Activated CD4-positive, alpha-beta memory T cell treated with anti-CD3 and anti-CD28 coated beads, Interleukin-2, amount 10 ng/mL, durations not matched to agents 7 days and 5 days (primary cell): ENCODE measurements at places on chromosomes 2 and 18. TPM values are rescaled to one million over a fixed set of nuclear protein-coding genes. Genes with fewer than 3 reads are reported as not detected.

DNA sequence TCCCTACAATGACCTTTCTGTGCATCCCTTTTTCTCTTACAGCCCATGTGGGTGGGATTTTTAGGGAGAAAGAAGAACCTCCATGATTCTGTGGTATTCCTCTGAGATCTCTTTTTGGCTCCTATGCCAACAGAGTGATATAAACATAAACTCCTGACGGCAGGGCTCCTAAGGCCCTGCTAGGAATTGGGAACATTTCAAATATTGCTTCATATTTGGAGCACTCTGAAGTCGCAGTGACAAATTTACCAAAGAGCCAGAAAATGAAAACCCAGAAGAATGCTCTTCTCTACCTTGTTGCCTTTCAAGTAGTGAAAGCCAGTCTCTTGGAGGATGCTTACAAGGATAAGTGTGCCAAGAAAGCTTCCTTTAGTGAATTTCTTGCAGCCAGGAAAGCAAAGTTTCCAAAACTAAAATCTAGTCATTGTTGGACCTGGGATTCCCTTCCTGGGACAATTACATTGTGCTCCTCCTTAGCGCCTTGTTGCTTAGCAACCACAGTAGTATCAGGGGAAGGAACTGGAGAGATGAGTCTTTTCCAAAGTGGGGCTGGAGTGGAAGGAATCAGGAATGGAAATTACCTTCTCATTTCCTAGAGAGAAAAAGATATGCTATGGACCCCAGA, 7.3 kb upstream of the SETBP1 start:
- H3K4me3 ChIP-seq = no peak overlapping the region
- DNase-seq = no peak
- no peak overlapping the region for H3K27ac ChIP-seq
- peaks cover 59% of the 10 kb centered on the region for H3K27me3 ChIP-seq
- H3K36me3 ChIP-seq = no peaks in the 10 kb centered on the region
- peaks cover 9% of the 10 kb centered on the region for H3K4me1 ChIP-seq

GRCh38 chr2:7672027-7672684, 754.9 kb downstream of the RNF144A start:
- H3K27me3 ChIP-seq = no peaks in the 10 kb centered on the region
- peak overlapping the region; percentile 15 for H3K4me3 ChIP-seq
- H3K36me3 ChIP-seq = peaks cover 34% of the 10 kb centered on the region
- DNase-seq = peak; percentile 66
- peak overlapping the region; percentile 83 for H3K27ac ChIP-seq
- H3K4me1 ChIP-seq = peaks cover 39% of the 10 kb centered on the region

DNA sequence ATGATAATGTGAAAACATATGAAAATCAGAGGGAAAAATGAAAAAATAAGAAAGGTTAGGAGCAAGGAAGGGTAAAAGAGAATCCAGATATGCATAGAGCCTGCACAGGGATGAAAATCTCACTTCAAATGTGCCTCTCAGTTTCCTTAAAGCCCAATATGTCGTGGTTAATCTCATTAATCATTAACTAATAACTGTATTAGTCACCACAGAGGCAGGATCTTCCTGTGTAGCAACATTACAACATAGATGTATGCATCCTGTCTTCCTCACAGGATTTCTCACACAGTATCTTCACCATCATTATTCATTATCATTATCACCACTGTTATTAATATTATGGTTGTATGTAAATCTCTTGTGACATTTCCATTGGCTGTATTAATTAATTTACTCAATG, 361.2 kb upstream of the SOX11 start:
- no peaks in the 10 kb centered on the region for H3K4me1 ChIP-seq
- no peak overlapping the region for H3K27ac ChIP-seq
- H3K4me3 ChIP-seq = no peak overlapping the region
- no peak for DNase-seq
- no peaks in the 10 kb centered on the region for H3K27me3 ChIP-seq

DNA sequence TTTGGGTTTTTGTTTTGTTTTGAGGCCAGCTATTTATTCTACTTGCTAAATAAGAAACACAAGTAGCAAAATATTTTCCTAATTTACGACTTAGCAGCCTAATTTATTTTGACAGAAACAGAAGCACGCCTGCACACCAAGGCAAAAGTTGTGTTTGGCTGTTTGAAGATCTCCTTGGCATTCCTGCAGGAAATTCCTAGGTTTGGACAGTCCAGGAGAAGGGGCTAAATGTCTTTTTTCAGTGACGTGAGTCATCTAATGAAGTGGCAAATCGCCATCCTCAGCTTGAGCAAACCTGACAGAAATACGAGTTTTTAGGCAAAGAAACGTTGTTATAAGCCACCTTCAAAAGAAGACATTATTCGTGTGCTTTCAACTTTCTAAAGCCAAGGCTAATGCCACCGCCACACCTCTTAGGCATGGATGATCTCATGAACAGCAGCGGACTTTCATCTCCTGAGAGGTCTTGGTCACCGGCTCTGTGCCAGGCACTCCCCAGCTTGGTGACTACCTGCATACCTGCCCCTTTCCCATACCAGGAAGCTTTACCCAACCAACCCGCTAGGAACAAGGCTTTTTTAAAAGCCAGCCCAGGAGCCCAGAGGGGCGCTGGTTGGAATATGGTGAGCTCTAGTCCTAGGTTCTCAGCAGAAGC, 30.9 kb downstream of the STK39 start:
- no peak overlapping the region for H3K27ac ChIP-seq
- H3K36me3 ChIP-seq = peaks cover 27% of the 10 kb centered on the region
- H3K4me3 ChIP-seq = no peak overlapping the region
- DNase-seq = no peak
- no peaks in the 10 kb centered on the region for H3K27me3 ChIP-seq

DNA sequence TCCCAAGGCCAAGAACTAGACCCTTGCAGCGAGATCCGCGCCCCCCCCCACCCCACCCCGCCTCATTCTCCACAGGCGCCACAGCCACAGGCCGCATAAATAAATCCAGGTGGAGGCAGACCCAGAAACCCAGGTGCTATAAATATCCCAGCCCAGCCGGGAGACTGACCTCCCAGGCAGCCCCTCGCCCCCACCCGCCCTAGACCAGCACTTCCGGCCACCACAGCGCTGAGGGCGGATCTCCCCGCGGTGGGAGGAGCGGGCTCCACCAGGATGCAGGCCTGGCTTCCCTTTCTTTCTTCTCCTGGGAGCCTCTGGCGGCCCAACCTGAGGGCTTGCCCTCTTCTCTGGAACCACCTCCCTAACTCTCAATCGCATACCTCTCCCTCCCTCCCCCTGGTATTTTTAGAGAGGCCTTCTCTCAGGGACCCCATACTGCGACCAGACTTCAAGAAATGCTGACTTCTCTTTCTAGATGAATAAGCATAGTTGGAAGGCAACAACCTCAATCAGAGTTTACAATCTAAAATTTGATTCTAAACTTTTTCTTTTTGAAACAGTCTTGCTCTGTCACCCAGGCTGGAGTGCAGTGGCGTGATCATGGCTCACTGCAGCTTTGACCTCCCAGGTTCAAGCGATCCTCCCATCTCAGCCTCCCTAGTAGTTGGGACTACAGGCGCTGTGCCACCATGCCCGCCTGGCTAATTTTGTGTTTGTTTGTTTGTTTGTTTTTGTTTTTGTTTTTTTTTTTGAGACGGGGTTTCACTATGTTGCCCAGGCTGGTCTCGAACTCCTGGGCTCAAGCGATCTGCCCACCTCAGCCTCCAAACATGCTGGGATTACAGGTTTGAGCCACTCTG, 55.0 kb downstream of the PKDCC start:
- peaks cover 16% of the 10 kb centered on the region for H3K36me3 ChIP-seq
- peak; percentile 63 for DNase-seq
- peak overlapping the region; percentile 65 for H3K4me3 ChIP-seq

DNA sequence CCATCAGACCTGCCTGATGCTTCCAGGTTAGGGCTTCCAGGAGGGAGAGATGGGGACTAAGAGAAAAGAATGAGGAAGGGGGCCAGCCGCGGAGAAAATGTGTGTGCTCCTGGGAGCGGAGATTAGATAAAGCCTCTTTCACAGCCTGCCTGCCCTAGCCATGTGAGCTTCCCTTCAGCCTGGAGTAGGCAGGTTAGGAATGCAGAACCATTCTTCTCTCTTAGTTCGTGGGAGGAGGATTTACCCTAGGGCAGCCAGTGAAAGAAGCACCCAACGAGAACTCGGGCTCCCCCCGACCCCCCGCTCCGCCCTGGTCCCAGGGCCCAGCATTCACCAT, 36.1 kb downstream of the POMC start:
- H3K27me3 ChIP-seq = peaks cover 53% of the 10 kb centered on the region
- no peaks in the 10 kb centered on the region for H3K36me3 ChIP-seq
- H3K4me3 ChIP-seq = peak overlapping the region; percentile 7
- H3K4me1 ChIP-seq = peaks cover 11% of the 10 kb centered on the region

DNA sequence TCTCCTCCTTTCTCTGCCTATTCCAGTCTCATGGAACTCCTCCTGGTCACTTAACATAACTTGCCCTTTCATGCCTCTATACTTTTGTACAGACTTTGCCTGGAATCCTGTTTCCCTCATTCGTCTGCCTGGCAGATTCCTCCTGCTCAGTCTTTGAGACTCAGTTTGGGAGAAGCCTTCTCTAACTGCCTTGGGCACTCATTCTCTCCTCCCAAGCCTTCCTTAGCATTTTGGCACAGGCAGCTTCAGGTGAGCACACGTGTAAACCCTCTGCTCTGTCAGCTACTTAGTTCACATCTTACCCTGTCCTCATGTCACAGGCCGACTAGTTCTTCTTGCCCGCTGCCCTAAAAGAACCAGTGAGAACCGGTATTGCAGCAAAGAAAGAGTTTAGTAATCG, 6.0 kb upstream of the FAM98A start:
- H3K27me3 ChIP-seq = no peaks in the 10 kb centered on the region
- peaks cover under 1% of the 10 kb centered on the region for H3K4me1 ChIP-seq
- no peak overlapping the region for H3K4me3 ChIP-seq
- no peak for DNase-seq

DNA sequence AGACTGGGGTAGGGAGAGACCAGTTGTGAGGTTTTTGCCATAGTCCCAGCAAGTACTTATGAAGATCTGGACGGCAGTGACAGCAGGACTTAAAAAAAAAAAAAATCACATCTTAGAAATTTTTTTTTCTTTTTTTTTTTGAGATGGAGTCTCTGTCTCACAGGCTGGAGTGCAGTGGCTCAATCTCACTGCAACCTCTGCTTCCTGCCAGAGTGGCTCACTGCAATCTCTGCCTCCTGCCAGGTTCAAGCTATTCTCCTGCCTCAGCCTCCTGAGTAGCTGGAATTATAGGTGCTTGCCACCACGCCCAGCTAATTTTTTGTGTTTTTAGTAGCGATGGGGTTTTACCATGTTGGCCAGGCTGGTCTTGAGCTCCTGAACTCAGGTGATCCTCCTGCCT, 22.4 kb upstream of the STAT4 start:
- DNase-seq = no peak
- peaks cover 36% of the 10 kb centered on the region for H3K4me1 ChIP-seq
- H3K36me3 ChIP-seq = no peaks in the 10 kb centered on the region
- no peaks in the 10 kb centered on the region for H3K27me3 ChIP-seq
- H3K27ac ChIP-seq = no peak overlapping the region
- H3K4me3 ChIP-seq = no peak overlapping the region

DNA sequence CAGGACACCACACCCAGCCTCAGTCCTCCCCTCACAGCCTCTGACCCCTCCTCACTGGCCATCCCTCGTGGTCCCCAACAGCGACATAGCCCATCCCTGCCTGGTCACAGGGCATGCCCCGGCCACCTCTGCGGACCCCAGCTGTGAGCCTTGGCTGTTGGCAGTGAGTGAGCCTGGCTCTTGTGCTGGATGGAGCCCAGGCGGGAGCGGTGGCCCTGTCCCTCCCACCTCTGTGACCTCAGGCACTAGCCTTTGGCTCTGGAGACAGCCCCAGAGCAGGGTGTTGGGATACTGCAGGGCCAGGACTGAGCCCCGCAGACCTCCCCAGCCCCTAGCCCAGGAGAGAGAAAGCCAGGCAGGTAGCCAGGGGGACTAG, 7.9 kb downstream of the DES start:
- no peaks in the 10 kb centered on the region for H3K36me3 ChIP-seq
- H3K4me1 ChIP-seq = no peaks in the 10 kb centered on the region
- no peak overlapping the region for H3K4me3 ChIP-seq

- peaks cover 17% of the 10 kb centered on the region for H3K27me3 ChIP-seq
- peak; percentile 94 for DNase-seq
- peak within 1 kb of the TSS; percentile 78 for H3K4me3 ChIP-seq
These were observed at the start of gene DNAH7 for GRCh38 chr2:196068271-196069209. Gene DNAH7 (minus strand): TSS chr2:196068837. CDS start chr2:196068711, 126 bp downstream.

Gene MC5R
- not detected for total RNA-seq

GRCh38 chr2:217826520-217826919, 176.3 kb downstream of the TNS1 start:
- no peaks in the 10 kb centered on the region for H3K4me1 ChIP-seq
- H3K36me3 ChIP-seq = no peaks in the 10 kb centered on the region
- no peak overlapping the region for H3K27ac ChIP-seq
- no peak overlapping the region for H3K4me3 ChIP-seq
- H3K27me3 ChIP-seq = peaks cover 4% of the 10 kb centered on the region
- no peak for DNase-seq

Gene OSR1
- total RNA-seq = not detected

Gene TCF7L1
- 0.08 TPM for total RNA-seq

- H3K27ac ChIP-seq = peak overlapping the region; percentile 82
- no peaks in the 10 kb centered on the region for H3K27me3 ChIP-seq
- peak overlapping the region; percentile 83 for H3K4me3 ChIP-seq
- peaks cover 18% of the 10 kb centered on the region for H3K36me3 ChIP-seq
These were observed 246.9 kb downstream of the LDLRAD4 start for GRCh38 chr18:13465476-13465875.

- no peak overlapping the region for H3K27ac ChIP-seq
- no peak for DNase-seq
- no peaks in the 10 kb centered on the region for H3K4me1 ChIP-seq
- no peak overlapping the region for H3K4me3 ChIP-seq
These were observed 9.4 kb downstream of the NEU2 start for GRCh38 chr2:233041722-233042323.

DNA sequence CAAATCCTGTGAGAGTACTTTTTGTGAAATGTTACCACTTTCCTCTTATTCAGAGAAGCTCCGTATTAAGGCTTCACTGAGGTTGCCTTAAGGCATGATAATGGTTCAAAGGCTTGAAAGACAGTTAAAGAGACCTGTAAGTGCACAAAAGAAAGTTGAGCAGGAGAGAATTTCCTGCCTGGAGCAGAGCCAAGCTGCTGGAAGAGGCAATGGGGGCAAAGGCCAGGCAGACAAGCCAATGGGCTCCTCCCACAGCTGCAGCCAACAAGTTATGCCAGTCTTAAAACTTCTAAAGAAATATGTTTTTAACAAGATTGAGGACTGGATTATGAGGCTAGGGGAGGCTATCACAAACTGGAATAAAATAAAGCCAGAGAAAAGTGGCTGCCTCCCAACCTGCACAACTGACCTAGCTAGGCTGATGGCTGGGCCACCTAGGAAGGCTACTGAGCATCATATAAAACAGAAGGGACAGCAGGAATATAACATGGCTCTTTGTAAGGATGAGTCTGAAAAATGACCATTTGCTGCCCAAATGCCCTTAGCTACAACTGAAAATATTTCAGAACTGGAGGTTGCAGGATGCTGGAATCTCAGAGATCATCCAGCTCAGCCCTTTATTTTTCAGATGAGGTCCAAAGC, 2.1 kb downstream of the IL1B start:
- H3K36me3 ChIP-seq = no peaks in the 10 kb centered on the region
- H3K4me1 ChIP-seq = peaks cover 10% of the 10 kb centered on the region
- DNase-seq = no peak
- peaks cover 15% of the 10 kb centered on the region for H3K27me3 ChIP-seq
- no peak overlapping the region for H3K4me3 ChIP-seq
- H3K27ac ChIP-seq = no peak overlapping the region
